ENCODE measurements at places on chromosomes 7 and 10. TPM values are rescaled to one million over a fixed set of nuclear protein-coding genes. Genes with fewer than 3 reads are reported as not detected.

LRRC18 gene
- total RNA-seq, result not detected

BCCIP gene
- total RNA-seq, result 71.8 TPM

POR gene
- 144 TPM for total RNA-seq

UBE2D1 gene
- total RNA-seq, result 13.1 TPM

AGMO gene
- 1.3 TPM for total RNA-seq

SYT15 gene
- not detected for total RNA-seq

CTNNA3 gene
- not detected for total RNA-seq

SFMBT2 gene
- 8.1 TPM for total RNA-seq

PIP4K2A gene
- 39.8 TPM for total RNA-seq

SPRN gene
- total RNA-seq, result not detected
